ENCODE measurements at places on chromosomes 7 and 10. TPM values are rescaled to one million over a fixed set of nuclear protein-coding genes. Genes with fewer than 3 reads are reported as not detected.

The PIP gene
- total RNA-seq: not detected

The SPDYE9 gene
- not detected for total RNA-seq

The ZNF467 gene
- total RNA-seq: not detected

The PPP1R9A gene
- total RNA-seq: 3.1 TPM

The SYCE1 gene
- total RNA-seq: not detected

The KLF14 gene
- not detected for total RNA-seq

The KEL gene
- total RNA-seq: not detected

DNA sequence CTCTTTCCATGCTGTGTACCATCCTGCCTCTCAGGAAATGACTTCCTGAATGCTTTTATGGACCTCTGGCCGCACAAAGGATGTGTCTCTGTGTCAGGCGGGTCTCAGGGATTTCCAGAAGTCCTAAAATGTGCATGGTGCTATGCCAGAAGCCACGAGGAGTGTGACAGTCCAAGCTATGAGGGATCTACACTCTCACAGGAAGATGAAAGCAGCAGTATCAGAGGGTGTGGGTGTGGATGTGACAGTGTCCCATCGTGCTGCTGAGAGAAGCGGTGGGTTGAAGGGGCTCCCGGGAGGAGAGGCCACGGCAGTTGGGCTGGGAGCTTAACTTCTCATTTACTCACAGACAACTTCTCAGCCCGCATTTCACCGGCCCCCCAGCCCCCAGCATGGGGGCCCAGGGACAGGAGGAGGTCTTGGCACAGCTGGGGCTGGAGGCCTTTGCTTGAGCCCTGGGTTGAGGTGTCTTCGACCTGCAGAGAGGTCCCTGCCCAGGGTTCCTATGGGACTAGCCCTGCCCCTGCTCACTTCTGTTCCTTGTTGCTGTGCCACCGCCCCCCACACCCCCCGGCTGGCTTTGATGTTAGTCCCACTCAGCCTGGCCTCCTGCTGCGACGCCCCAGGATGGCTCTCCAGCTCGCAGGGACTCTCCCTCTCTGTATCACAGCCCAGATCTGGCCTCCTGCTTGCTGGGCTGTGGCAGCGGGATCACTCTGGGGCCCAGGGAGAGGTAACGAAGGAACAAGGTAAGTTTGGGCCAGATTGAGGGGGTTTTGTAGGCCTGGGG, 30.8 kb upstream of the EMX2 start:
- no peak for DNase-seq

GRCh38 chr10:125795128-125795527, 19.5 kb upstream of the MMP21 start:
- no peak for DNase-seq

DNA sequence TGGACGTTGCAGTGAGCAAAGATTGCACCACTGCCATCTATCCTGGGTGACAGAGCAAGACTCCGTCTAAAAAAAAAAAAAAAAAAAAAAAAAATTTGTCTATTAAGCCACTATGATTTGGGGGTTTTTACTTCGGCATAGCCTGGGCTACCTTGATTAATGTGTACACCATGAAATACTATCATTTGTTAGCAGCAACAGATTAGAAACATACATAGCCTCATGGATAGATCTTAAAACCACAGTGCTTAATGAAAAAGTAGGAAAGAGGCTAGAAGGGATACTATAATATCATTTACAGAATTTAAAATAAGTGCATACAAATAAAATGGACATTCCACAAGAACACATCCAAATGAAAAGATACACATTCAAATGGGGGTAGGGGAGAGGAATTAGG, 77.3 kb upstream of the IL6 start:
- no peak for DNase-seq

DNA sequence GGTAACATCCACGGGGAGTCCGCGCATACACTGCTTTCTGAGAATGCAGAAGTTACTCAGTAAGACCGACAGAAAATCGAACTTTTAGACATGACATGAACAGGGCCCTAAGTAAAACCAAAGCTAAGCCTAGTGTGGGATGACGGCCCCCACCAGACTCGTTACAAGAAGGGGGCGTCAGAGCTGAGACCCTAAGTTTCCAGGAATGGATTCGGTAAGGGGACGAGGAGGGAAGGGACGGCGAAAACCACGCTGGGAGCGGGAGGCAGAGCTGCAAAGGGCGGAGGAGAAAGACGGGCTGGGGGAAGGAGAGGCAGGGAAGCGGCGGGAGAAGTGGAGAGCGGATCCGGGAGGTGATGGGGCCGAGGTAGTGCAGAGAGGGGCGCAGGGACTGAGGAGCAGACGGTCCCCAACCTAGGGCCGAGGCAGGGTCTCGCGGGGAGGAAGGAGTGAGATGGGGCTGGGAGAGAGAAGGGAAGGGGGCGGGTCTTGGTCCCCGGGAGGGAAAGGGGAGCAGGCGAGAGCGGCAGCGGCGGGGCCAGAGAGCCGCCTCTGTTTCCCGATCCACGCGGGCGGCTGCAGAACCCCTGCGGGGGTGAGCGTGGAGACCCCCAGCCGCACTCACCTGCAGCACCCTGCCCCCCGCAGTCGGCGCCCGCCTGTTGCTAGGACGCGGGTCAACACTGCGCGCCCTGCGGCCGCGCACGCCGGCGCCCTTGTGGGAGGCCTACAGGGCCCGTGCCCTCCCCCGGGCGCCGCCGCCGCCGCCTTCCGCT, 513 bp downstream of the ODAD2 start:
- peak; percentile 77 for DNase-seq

DNA sequence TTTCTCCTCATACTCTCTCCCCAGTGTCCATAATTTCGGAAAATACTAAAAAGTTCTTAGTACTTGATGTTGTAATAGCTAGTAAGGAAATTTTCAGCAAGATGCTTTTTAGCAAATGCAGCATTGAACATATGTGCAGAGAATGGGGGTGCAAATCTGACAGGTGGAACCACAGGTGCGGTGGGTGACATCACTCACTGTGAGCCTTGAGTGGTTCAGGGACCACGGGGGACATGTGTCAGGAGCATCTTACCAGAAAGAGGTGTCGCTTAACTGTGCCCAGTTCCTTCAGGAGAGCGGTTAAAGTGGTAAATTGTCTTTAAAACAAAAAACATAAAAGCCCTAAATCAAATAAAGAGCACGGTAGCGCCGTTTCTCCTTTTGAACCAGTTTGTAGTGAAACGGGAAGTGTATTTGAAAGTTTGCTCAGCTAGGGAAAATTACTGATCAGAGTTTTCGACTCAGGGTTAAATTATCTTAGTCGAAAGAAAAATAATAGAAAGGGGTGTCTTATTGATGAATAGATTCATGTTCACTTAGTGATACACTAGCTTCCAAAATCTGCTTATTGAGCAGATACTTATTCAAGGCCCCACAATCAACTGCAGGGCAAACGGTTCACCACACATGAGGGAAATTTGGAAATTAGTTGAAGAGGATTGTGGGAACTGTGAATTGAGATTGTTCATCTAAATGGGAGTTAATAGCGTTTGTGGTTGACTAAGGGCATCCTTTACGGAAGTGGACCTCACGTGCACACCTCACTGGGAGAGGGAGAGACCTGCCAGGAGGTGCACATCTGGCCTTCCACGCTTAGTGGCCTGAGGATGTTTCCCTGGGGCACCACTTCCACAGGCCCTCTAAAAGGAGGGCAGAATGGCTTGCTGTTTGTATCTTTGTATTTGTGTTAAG, 12.7 kb downstream of the CUL1 start:
- no peak for DNase-seq

GRCh38 chr7:24808518-24808917, 51.3 kb upstream of the GSDME start:
- DNase-seq: no peak

GRCh38 chr10:79947083-79947415, 1.9 kb downstream of the SFTPD start:
- DNase-seq: no peak

DNA sequence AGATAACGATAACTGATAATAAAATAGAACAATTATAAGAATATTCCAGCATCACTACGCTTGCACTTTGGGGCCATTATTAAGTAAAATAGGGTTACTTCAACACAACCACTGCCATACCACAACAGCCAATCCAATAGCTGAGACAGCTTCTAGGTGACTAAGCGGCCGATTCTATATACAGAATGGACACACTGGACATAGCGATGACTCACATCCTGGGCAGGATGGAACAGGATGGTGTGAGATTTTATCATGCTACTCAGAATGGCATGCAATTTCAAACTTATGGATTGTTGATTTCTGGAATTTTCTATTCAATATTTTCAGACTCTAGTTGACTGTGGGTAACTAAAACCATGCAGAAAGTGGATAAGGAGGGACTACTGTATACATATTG, 920.9 kb downstream of the LRMDA start:
- peak; percentile 86 for DNase-seq

DNA sequence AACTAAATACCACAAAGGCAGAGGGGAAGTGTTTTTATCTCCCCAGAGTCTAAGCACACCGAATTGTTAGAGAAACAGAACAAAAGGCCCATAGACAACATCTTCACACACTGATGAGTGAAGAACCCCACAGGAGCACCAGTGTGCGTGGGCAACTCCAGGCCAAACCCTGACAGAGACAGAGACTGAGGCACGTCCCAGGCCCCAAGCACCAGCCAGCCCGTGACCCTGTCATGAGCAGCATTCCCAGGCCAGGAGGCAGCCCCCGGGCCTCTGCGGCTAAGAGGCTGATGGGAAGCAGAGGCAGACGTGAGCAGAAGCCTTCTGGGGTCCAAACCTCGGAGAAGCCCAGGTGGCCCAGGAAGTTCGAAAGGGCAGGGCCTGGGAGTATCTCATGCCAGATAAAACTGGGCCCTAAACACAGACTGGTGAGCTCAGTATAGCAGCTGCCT, 184.4 kb downstream of the TCERG1L start:
- no peak for DNase-seq

- no peak for DNase-seq
These were observed 26.8 kb upstream of the C7orf33 start for GRCh38 chr7:148563583-148564274.

DNA sequence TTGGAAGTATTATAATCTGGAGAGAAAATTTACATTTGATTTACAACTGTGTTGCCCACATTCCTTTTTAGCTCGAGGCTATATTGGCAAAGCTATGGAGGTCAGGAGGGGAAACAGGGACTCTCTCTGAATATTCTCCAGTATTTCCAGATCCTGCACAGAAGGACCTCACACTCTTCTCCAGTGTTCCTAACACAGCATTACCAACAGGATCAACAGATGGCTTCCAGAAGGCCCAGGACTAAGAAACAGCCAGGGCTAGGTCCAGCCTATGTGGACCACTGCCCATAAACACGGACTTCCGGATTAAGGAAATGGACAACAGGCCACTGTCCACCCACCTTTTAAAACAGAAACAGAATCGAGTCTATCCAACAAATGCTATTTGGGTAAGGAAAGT, 65.3 kb downstream of the CHCHD3 start:
- no peak for DNase-seq

- DNase-seq: peak; percentile 9
These were observed 37.1 kb upstream of the BICC1 start for GRCh38 chr10:58475322-58476277.

GRCh38 chr7:105764506-105764905, 111.9 kb downstream of the ATXN7L1 start:
- DNase-seq: no peak

DNA sequence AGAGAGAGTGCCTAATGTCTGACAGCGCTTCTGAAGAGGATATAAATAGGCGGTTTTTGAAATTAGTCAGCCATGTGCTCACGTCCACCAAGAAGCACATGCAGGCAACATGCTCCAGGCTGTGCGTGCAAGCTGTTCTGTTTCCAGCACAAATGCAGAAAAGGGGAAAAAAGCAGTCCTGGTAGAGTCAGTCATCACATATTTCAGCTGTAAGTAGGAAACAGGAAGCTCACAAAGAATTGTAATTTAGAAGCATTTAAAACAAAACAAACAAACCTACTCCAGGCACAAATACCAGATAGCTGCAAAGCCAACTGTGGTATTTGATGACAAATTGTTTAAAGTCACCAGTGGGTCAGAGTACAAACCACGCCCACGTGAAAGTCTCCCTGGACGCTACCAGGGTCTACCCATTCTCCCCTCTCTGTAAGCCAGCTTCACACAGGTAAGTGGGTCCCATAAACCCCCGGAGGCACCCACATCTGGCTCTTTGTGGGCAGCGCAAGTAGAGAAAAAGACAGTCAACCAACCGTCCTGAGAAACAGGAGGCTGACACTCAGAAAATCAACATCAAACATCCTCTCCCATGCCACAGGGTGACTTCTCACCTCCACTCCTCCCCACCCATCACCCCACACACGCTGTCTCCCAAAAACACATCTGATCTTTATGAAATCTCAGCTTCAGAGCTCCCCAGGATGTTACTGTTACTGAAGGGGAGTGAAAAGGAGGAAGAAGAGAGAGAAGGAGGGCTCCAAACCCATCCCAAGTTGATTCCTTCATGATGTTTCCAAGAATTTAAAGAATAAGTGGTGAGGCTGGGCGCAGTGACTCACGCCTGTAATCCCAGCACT, 186.4 kb downstream of the FAM107B start:
- DNase-seq: peak; percentile 91

- no peak for DNase-seq
These were observed 35.5 kb downstream of the RBM20 start for GRCh38 chr10:110679486-110680272.

- DNase-seq: peak; percentile 30
These were observed 1.6 kb downstream of the SPOCK2 start for GRCh38 chr10:72086466-72087391.

DNA sequence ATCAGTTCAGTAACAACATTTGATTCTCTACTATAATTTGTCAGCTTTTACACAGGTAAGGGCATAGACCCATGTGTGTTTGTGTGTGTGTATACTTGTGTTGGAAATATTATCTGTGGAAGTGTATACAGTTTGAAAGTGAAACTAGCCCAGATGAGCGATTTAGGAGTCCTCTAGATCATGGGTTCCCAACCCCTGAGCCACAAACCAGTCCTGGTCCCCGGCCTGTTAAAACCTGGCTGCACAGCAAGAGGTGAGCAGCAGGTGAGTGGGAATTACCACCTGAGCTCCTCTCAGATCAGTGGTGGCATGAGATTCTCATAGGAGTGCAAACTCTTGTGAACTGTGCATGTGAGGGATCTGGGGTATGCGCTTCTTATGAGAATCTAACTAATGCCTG, 1221.5 kb upstream of the SORCS1 start:
- DNase-seq: no peak

DNA sequence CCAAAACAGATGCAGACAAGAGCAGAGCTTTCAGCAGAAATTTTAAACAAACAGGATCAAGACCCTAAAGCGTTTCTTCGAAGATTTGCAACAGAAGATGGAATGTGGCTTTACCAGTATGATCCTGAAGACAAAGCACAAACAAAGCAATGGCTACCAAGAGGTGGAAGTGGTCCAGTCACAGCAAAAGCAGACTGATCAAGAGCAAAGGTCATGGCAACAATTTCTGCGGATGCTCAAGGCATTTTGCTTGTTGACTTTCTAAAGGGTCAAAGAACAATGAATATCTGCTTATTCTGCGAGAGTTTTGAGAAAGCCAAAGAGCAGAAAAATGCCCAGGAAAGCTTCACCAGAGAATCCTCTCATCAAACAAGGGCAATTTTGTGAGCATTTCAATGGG, 130.4 kb downstream of the MBL2 start:
- no peak for DNase-seq

DNA sequence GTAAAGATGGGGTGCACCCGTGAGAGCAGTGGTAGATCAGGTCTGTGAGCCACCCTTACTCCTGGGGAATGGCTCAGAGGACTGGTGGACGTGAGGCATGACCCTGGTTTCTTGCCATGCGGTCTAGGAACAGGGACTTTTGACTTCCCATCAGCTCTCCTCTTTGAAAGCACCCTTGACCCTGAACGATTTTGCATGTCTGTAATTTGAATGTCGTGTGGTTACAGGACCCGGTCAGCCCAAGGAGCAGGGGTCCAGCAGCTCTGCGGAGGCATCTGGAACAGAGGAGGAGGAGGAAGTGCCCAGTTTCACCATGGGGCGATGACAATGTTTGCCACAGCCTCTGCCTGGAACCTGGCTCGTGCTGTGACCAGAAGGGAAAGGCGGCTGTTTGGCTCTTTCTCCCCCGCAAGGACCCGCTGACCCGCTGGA, 8.6 kb upstream of the ORAI2 start:
- no peak for DNase-seq
